ENCODE measurements at places on chromosomes 13 and 19.

DNA sequence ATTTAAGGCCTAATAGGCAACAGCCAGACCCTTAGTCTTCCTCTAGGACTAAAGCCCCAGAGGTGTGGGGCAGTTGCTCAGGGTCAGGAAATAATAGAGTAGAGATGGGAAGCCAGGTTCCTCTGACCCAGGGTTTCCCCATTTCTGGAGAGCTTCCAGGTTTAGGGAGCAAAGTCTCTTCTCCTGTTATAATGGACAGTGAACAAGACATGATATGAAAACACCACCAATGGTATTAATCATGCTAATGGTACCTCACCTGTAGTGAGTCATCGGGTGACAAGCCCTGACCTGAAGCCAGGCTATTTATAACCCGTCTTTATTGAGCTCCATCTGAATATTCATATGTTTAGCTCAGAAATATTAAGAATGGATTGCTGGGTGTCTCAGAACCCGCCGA is 24.6 kb downstream of the BICRA start:
- DNase-seq, result peak; percentile 40

- DNase-seq, result no peak
Observed at GRCh38 chr19:1609103-1609396, 3.8 kb upstream of the UQCR11 start.

- no peak for DNase-seq
Observed at GRCh38 chr19:33689138-33689746, 67.5 kb downstream of the CHST8 start.

DNA sequence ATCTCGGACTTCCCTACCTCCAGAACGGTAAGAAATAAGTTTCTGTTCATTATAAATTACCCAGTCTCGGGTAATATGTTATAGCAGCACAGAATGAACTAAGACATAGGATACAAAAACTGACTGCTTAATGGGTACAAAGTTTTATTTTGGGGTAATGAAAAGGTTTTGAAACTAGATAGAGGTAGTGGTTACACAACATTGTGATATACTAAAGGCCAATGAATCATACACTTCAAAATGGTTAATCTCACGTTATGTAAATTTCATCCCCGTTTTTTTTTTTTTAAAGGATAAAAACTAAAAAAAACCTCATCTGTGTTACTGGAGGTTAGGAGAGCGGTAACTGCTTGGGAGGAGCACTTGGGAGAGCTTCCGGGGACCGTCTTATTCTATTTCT is 23.5 kb downstream of the AKT2 start:
- no peak for DNase-seq

GRCh38 chr13:93372856-93373255 is 146.2 kb downstream of the GPC6 start:
- no peak for DNase-seq

GRCh38 chr13:27619093-27619727 is 1.1 kb downstream of the LNX2 start:
- DNase-seq, result no peak

DNA sequence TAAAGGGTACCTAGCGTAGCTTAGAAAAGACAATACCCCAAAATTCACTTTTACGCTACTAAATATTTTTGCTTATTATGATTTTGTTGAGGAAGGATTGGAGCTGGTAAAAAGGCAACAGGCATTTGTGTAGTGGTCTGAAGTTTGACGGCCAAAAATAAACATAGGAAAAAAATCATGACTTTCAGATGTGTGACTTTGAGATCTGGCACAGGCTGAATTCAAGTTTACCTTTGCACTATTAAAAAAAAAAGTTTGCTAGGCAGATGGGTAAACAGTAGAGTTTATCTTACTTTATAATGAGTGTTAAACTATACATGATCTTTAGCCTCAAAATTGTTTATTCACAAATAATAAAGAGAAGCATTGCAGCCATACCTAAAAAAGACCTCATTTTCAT is 24.3 kb upstream of the INTS6 start:
- no peak for DNase-seq

DNA sequence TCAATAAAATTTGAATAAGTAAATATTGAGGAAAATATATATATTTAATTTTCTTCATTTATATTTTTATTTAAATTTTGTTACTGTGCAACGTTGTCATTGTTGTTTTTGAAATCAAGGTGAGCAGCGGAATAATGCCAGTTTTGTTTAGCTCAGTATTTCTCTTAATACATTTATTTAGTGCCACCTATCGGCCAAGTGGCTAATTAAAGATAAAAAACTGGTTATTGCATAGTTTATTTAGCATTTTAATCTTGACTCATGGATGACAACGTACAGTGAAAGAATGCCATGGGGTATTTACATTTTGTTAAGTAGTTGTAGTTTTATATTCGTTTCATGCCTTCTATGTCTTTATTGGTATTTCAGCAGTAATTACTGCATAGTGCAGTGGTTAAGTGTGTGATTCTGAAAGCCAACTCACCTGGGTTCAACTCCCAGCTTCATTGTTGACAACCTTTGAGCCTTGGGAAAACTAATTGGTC is 265.9 kb downstream of the MYO16 start:
- peak; percentile 72 for DNase-seq

DNA sequence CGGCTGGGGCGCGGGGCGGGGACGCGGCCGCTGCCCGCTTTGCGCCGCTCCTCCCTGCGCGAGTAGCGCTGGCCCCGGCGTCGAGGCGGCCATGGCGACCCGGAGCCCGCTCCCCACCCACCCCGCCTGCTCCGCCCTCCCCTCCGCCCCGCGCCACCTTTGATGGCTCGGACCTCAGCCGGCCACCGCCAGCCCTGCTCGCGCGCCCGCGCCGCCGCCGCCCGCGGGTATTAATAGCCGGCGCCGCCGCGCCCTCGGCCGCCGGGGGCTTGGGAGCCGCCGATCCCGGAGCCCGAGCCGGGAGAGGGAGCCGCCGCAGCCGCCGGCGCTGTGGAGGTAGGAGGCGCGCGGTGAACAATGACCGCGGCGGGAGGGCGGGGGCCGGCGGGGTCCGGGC is 261 bp downstream of the FARP1 start:
- no peak for DNase-seq

GRCh38 chr13:42990291-42991232 is 1.5 kb downstream of the EPSTI1 start:
- peak; percentile 30 for DNase-seq

All from hepatocyte (in vitro differentiated cells).